ENCODE measurements at places on chromosomes 2 and 18.

DNA sequence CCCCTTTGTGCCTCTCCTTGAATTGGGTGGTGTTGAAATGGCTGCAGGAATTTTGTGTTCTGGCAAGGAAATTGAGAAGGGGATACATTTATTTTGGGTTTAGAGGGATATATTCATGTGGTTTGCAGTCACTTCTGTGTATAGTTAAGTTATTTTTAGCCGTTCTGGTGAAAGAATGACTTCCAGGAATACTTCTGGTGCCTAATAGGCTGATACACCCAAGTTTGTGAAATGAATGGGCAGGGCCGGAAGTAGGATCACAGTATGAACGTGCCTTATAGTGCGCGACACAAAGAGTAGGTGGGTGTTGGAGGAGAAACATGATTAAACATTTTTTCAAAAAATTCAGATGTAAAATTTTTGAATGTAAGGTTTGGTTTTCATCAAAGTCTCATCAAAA, 168.6 kb upstream of the ATP5MC3 start:
- DNase-seq, result no peak

DNA sequence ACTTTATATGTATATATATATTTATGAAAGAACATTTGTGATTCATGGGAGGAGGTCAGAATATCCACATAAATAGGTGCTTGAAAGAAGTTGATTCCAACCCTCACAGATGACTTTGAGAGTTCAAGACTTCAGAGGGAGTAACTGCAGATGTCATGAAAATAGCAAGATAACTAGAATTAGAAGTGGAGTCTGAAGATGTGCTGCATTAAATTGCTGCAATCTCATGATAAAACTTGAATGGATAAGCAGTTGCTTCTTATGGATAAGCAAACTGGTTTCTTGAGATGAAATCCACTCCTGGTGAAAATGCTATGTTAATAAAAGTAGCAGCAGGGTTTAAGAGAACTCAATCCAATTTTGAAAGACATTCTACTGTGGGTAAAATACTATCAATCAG, 40.2 kb downstream of the G6PC2 start:
- DNase-seq, result no peak

GRCh38 chr18:9814431-9814830, 71.3 kb upstream of the TXNDC2 start:
- DNase-seq, result no peak

GRCh38 chr2:114056294-114057143, 166.6 kb downstream of the ACTR3 start:
- no peak for DNase-seq

DNA sequence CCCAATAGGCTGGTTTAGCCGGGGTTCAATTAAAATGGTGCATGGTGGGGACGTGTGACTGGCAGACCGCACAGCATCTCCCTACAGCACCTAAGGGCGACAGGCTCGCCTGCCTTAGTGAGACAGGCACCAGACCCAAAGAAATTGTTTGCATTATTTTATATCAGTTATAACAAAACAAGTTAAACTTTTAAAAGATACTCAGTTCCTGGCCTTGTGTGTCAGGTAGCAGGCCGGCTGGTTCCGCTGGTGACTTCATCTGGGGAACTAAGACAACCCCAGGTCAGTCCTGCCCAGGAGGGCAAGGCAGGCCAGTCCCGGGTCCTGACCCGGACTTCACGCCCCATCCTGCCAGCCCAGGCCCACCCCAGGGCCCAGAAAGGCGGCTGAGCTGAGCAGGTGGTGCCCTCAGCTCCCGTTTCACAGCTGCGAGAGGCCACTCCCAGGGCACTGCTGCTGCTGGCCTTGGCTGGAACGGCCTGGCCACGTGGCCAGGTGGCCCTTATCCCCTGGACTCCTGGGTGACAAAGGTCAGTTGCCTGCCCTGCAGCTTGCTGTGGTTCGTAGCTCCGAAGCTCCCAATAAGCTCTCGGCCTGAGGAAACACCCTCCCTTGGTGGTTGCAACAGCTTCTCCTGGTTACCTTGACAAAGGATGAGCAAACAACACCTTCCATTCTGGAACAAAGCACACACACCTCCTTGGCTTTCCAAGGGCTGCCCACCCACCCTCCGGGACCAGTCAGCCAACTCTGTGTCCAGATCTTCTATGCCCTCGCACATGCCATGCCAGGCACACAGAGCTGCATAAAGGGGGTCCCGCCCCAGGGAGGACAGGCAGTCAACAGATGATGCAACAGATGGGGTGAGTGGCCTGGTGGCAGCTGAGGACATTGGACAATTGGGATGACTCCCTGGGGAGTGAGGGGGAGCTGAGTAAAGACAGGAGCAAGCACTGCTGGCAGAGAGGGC, 11.3 kb upstream of the AGXT start:
- no peak for DNase-seq

Measured in NCI-H1105 treated with DMSO at 0.1 percent for 48 hours (cell line).